Transverse colon (tissue), 4 donors: ENCODE measurements at places on chromosomes 16 and 17.

GRCh38 chr16:84505249-84506187 is 1.1 kb upstream of the MEAK7 start:
- H3K4me1 ChIP-seq, result peaks cover 14% of the 10 kb centered on the region
- DNase-seq, result no peak
- H3K4me3 ChIP-seq, result no peak overlapping the region
- peak overlapping the region; percentile 84 for H3K27ac ChIP-seq

GRCh38 chr17:46777943-46778915 is 40.3 kb downstream of the WNT3 start:
- peaks cover 7% of the 10 kb centered on the region for H3K27me3 ChIP-seq
- H3K27ac ChIP-seq, result no peak overlapping the region

DNA sequence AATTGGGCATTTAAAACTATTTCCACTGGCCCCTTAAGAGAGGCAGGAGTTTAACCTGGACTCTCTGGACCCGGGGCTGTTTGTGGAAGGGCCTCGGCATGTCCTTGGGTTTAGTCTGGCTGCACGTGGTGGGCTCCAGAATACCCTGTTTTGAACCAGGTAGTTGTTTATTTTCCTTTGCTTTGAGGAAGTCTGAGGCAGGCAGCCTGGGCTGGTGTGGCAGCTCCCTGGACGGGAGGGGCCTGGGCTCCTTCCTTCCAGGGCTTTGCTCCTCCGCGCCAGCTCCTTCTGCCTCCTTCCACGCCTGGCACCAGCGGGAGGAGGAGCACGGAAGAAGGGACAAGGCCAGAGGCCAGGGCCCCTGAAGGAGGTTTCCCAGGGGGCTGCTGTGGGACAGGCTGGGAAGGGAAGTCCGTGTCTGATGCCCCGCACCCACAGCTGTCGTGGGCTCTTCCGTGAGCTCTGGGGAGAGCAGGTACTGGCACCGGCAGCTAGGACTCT is 15.5 kb downstream of the BANP start:
- H3K4me1 ChIP-seq, result peaks cover 12% of the 10 kb centered on the region
- peak; percentile 45 for DNase-seq
- H3K27me3 ChIP-seq, result no peaks in the 10 kb centered on the region
- H3K36me3 ChIP-seq, result no peaks in the 10 kb centered on the region

- H3K36me3 ChIP-seq, result no peaks in the 10 kb centered on the region
- no peak for DNase-seq
- H3K4me1 ChIP-seq, result no peaks in the 10 kb centered on the region
- H3K27ac ChIP-seq, result no peak overlapping the region
Observed at GRCh38 chr16:70468776-70469525, 14.6 kb downstream of the FCSK start.

DNA sequence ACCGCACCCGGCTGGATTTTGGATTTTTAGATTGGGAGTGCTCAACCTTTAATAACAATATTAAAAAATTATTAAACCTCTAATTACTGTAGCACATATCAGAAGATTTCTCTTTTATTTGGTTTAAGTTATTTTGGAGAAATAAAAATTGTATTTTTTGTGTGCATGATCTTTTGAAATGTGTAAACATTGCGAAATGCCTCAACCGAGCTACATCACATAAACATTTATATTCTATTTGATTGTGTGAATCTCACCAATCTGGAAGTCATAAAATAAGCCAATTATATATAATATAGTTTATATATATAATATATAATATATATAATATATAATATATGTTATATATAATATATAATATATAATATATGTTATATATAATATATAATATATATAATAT is 696.2 kb upstream of the RBFOX1 start:
- H3K27ac ChIP-seq, result no peak overlapping the region
- H3K27me3 ChIP-seq, result no peaks in the 10 kb centered on the region

- no peaks in the 10 kb centered on the region for H3K27me3 ChIP-seq
- H3K4me3 ChIP-seq, result no peak overlapping the region
- no peaks in the 10 kb centered on the region for H3K36me3 ChIP-seq
- no peak for DNase-seq
- no peak overlapping the region for H3K27ac ChIP-seq
Observed at GRCh38 chr16:21685034-21685455, 21.3 kb downstream of the OTOA start.

- H3K4me1 ChIP-seq, result no peaks in the 10 kb centered on the region
- no peak for DNase-seq
Observed at GRCh38 chr17:70825321-70826125, 656.2 kb downstream of the KCNJ2 start.

DNA sequence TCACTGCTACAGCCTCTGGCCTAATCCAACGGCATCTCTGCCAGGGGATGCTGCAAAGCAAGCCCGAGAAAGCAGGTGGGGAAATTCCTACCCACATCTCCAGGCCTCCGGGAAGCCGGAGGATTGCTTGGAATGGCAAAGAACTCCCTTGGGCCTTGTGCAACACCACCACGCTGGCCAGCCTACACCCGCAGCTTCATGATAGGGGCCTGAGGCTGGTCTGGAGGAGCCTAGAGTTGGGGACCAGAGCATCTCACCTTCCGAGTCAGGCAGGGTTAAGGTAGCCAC is 20.3 kb downstream of the GGA3 start:
- no peak overlapping the region for H3K4me3 ChIP-seq
- DNase-seq, result no peak
- H3K4me1 ChIP-seq, result no peaks in the 10 kb centered on the region
- H3K27ac ChIP-seq, result no peak overlapping the region
- no peaks in the 10 kb centered on the region for H3K27me3 ChIP-seq

DNA sequence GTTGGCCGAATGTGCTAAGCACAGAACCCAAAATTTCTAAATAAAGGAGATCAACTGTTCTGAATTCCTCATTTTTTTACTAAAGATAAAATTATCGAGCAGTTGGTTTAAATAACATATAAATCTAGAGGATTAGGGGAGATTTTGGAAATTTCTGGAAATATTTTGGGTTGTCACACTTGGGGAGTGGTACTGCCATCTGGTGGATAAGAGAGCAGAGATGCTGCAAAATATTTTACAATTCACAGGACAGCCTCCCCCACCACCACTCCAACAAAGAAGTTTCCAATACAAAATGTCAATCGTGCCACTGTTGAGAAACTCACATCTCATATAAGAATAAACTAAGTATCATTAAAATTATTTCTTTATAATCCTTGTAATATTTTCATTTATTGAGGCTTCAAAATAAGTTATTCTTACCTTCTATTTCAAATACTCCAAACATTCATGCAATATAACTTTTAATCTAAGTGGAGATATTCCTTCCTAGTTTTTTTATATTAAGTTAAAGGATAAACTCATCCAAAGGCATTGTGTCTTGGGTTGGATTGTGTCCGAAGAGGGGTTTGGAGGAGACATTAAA is 17.0 kb upstream of the ABCA8 start:
- DNase-seq, result no peak
- no peaks in the 10 kb centered on the region for H3K4me1 ChIP-seq
- H3K27me3 ChIP-seq, result no peaks in the 10 kb centered on the region
- no peak overlapping the region for H3K27ac ChIP-seq

DNA sequence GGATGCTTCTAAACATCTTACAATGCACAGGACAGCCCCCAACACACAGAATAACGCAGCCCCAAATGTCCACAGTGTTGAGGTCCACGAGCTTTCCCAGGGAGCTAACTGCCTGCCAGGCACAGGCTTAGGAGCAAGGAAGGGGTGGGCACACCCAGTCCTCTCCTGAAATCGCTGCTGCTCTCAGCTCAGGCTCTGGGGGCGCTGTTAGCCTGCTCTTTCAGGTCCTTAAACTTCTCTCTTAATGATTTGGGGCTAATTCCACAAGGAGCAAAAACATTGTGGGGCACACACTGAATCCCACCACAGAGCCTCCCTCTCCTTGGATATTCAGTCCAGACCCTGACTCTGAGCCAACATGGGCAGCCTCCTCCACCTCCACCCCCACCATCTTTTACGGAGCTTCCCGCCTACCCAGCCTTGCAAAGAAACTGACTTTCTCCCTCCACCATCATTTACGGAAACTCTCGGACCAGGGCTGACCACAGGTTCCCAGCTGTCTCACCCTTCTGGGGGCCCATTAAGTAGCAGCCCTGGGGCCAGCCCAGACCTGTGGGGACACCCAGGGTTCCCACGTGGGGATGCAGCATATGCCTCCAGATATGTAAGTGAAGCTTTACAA is 1.1 kb downstream of the CD300H start:
- no peaks in the 10 kb centered on the region for H3K27me3 ChIP-seq
- H3K4me1 ChIP-seq, result no peaks in the 10 kb centered on the region
- peak; percentile 39 for DNase-seq
- no peak overlapping the region for H3K4me3 ChIP-seq
- no peaks in the 10 kb centered on the region for H3K36me3 ChIP-seq

- H3K27me3 ChIP-seq, result no peaks in the 10 kb centered on the region
- H3K4me3 ChIP-seq, result no peak overlapping the region
- DNase-seq, result no peak
- H3K4me1 ChIP-seq, result no peaks in the 10 kb centered on the region
- H3K36me3 ChIP-seq, result no peaks in the 10 kb centered on the region
- H3K27ac ChIP-seq, result no peak overlapping the region
Observed at GRCh38 chr17:38961413-38961812, 5.8 kb downstream of the FBXO47 start.

GRCh38 chr16:11495066-11495407 is 91.7 kb downstream of the LITAF start:
- no peak overlapping the region for H3K4me3 ChIP-seq
- H3K4me1 ChIP-seq, result peaks cover 28% of the 10 kb centered on the region
- H3K36me3 ChIP-seq, result no peaks in the 10 kb centered on the region

GRCh38 chr17:15398291-15398690 is 56.9 kb upstream of the TEKT3 start:
- no peak overlapping the region for H3K4me3 ChIP-seq
- peaks cover 9% of the 10 kb centered on the region for H3K4me1 ChIP-seq
- no peaks in the 10 kb centered on the region for H3K36me3 ChIP-seq
- no peaks in the 10 kb centered on the region for H3K27me3 ChIP-seq
- peak overlapping the region; percentile 39 for H3K27ac ChIP-seq

GRCh38 chr17:29958947-29959657 is 17.7 kb downstream of the EFCAB5 start:
- H3K36me3 ChIP-seq, result no peaks in the 10 kb centered on the region
- no peaks in the 10 kb centered on the region for H3K4me1 ChIP-seq
- H3K4me3 ChIP-seq, result no peak overlapping the region

- no peak overlapping the region for H3K4me3 ChIP-seq
- no peaks in the 10 kb centered on the region for H3K36me3 ChIP-seq
- DNase-seq, result no peak
- no peaks in the 10 kb centered on the region for H3K27me3 ChIP-seq
- no peaks in the 10 kb centered on the region for H3K4me1 ChIP-seq
Observed at GRCh38 chr17:70767102-70767701, 597.9 kb downstream of the KCNJ2 start.

DNA sequence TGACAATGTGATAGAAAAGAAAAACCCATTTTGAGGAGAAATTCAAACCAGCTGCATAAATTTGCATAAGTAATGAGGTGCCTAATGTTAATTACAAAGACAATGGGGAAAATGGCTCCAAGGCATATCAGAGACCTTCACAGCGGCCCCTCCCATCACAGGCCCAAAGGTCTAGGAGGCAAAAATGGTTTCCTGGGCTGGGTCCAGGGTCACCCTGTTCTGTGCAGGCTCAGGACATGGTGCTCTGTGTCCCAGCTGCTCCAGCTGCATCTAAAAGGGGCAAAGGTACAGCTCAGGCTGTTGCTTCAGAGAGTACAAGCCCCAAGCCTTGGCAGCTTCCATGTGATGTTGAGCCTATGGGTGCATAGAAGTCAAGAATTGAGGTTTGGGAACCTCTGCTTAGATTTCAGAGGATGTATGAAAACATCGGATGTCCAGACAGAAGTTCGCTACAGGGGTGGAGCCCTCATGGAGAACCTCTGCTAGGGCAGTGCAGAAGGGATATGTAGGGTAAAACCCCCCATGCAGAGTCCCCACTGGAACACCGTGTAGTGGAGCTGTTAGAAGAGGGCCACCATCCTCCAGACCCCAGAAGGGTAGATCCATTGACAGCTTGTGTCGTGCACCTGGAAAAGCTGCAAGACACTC is 40.6 kb downstream of the IKZF3 start:
- no peak for DNase-seq
- H3K36me3 ChIP-seq, result no peaks in the 10 kb centered on the region
- no peak overlapping the region for H3K27ac ChIP-seq
- H3K27me3 ChIP-seq, result no peaks in the 10 kb centered on the region
- no peaks in the 10 kb centered on the region for H3K4me1 ChIP-seq

DNA sequence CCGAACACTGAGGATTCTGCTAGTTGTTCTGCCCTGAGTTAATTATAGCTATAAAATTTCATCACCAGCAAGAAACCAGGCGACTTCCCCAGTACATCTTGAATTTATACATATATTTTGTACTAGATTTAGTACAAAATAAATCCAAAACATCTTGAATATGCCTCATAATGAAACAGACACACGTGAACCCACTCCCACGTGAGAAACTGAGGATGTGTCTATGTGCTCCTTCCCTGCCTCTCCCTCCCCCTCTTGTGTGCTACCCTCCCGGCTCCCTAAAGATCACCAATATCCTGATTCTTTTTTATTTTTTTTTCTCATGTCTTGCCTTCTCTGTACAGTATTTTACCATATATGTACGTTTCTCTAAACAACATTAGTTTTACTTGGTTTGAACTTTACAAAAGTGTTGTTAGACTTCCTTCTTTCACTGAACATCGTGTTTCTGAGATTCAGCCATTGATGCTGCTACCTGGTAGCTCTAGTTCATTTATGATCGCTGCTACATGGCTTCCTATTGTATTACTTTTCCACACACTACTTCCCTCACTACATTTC is 1.1 kb upstream of the LCMT1 start:
- H3K4me3 ChIP-seq, result peak overlapping the region; percentile 65
- H3K27me3 ChIP-seq, result no peaks in the 10 kb centered on the region
- peak overlapping the region; percentile 91 for H3K27ac ChIP-seq
- H3K36me3 ChIP-seq, result no peaks in the 10 kb centered on the region

GRCh38 chr16:79658301-79659033 is 57.9 kb upstream of the MAF start:
- H3K27me3 ChIP-seq, result no peaks in the 10 kb centered on the region
- H3K36me3 ChIP-seq, result no peaks in the 10 kb centered on the region
- DNase-seq, result no peak

DNA sequence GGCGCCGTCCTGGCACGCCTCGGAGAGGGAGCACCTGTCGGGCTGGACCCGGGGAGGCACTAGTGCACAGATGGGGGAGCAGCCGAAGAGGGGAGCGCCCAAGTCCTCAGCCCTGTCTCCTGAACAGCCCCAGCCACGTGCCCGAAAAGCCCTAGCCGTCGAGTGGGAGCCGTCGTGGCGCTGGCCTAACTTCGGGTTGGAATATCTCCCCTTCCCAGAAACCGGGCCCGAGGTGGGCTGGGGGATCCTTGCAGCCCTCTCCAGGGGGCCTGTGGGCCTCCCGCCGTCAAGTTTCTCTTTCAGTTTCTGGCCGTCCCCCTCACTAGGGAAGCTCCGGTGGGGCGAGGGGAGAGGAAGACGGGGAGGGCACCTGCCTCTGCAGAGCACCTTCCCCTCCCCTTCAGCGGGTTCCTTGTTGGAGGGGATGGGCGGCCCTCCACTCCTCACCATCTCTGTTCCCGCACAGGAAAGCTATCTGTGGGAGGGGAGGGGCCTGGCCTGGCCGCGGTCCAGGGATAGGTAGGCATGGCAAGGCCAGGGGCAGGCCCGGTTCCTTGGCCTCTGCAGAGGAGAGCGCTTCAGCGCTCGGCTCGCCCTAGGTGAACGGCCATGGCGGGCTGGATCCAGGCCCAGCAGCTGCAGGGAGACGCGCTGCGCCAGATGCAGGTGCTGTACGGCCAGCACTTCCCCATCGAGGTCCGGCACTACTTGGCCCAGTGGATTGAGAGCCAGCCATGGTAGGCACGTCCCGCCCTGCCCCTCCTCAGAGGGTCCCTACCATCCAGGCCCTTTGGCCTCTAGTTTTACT is 709 bp downstream of the STAT5A start:
- H3K4me3 ChIP-seq, result peak overlapping the region; percentile 71
- peak overlapping the region; percentile 89 for H3K27ac ChIP-seq
- no peaks in the 10 kb centered on the region for H3K36me3 ChIP-seq
- no peaks in the 10 kb centered on the region for H3K27me3 ChIP-seq
- peak; percentile 68 for DNase-seq
- peaks cover 7% of the 10 kb centered on the region for H3K4me1 ChIP-seq
